ENCODE measurements at places on chromosomes 16 and 17.

- DNase-seq = no peak
These were observed 16.6 kb downstream of the MYO18A start for GRCh38 chr17:29163563-29163962.

DNA sequence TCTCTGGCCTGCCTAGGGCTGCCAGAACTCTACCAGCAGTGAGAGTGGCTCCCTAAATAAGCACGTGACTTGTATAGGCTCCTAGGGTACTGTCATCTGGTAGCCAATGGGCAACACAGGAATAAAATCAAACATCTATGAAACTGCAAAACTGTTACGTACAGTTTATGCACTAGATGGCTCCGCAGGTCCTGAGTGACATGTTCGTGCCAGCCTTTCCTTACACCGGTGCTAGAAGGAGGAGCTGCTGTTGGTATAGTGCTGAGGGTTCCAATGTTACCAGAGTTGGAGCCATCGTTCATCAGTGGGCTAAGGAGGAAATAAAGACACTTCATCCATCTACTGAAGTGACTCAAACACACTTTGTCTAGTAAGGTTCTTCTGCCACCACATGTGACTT is 63.2 kb upstream of the TRAP1 start:
- no peak for DNase-seq

GRCh38 chr17:62824290-62825131 is 16.4 kb upstream of the MARCHF10 start:
- no peak for DNase-seq

DNA sequence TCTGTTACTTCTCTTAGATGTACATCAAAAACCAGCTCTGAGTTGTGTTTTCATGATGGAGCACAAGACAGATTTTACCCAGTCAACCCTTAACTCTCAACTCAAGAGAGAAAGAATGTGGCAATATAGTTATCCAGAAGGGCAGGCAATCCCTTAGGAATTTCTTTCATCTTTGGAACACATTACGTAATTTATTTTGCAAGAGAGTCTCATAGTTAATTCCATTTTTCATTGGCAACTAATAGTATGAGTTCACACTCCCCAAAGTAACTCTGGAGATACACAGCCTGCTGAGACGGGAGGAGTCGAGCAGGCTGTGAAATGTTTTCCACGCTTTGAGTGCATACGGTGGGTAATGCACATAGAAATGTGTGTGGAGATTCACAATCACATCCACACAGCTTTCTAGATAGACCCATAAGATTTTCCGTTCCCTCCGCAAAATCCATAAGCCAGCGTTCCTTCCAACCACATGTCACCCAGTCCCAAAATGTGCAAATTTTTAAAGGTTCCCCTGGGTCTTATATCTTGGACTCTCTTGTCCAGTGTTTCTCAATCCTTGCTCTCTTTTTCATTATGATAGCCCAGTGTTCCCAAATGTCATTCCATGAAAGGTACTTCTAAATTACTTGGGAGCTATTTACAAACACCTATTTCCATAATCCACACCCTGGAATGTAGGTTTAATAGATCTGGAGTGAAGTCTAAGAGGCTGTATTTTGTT is 8.4 kb upstream of the CDRT4 start:
- DNase-seq = no peak

DNA sequence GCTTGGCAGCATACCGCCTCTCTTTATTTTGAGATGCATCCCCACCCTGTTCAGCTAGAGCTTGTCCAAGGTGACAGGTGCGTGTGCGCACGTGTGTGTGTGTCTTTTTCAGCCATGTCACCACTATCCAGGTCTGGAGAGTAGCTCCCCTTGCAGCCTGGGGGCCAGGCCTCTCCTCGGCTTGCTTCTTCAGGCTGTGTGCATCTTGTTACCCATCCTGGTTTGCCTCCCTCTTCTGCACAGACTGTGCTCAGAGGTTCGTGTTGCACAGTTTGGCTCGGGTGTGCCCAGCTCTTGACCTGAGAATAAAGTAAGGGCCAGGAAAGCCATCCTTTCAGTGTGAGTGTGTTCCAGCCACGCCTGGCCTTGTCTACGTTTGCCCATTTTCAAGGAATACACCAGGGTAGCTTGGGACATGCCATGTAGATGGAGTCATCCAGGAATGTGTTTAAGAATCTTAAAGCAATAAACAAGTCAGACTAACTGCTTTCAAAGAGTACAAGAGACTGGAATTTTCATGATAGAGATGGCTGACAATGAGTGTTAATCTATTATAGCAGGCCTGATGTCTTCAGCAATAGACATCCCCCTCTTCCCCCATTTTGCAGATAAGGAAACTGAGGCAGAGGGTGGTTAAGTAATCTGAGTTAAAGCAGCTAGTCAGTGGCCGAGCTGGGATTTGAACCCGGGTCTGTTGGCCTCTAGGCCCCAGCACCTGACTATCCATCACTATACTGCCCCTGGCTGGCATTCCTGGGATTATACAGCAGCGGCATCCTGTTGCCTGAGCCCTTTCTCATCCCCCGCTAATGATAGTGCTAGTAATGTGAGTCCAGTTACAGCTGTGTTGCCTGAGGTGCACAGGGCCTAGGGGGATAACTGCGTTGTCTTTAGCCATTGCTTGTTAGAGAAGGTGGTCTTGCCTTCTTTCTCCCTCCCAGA is 77.9 kb downstream of the KSR1 start:
- no peak for DNase-seq

DNA sequence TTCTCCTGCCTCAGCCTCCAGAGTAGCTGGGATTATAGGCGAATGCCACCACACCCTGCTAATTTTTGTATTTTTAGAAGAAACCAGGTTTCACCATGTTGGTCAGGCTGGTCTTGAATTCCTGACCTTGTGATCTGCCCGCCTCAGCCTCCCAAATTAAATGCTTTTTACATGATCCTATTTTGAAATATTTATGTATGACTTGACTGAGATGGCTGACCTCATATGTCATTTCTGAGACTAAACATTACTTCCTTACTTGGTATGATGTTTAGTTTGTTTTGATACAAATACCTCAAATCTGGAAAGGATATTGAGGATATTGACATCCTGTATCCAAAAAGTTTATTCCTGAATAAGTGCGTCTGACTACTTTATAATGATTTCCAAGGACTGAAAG is 11.9 kb downstream of the CALCOCO2 start:
- DNase-seq = no peak

- DNase-seq = no peak
These were observed 139.3 kb downstream of the IRF8 start for GRCh38 chr16:86037999-86038925.

DNA sequence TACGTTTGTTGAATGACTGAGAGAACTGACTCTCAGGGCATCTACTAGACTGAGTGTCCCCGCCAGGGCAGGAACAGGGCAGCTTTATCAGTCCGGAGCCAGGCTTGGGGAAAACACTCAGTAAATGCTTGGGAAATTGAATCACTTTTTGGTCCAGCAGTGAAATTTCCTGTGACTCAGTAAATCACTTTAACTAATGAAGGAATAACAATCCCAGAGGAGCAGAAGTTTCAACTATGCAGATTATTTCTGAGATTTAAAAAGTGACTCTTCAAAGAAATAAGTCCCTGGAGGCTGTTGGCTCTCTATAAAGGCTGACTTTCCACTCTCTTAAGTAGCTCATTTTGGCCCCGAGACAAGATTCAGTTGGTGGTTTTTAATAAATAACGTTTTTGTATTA is 101.8 kb downstream of the FOXL1 start:
- no peak for DNase-seq

DNA sequence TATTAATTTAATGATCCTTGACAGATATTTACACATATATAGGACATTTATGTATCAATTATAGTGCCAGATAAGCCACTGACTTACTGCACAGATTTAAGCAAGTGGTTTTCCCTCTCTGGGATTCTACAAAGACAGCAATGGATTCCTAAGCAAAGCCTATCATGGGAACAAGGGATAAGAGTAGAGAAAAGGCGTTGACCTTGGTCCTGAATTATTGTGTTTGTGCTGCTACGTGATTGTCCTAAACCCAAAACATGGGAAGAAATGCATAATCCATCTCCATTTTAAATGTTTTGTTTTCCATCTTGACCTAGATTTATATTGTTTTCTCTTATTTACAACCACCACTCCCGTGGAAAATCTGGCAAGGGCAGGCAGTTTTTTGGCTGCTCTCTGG is 14.0 kb downstream of the SLFN11 start:
- DNase-seq = no peak

- no peak for DNase-seq
These were observed 32.9 kb downstream of the BAHCC1 start for GRCh38 chr17:81428121-81428515.

DNA sequence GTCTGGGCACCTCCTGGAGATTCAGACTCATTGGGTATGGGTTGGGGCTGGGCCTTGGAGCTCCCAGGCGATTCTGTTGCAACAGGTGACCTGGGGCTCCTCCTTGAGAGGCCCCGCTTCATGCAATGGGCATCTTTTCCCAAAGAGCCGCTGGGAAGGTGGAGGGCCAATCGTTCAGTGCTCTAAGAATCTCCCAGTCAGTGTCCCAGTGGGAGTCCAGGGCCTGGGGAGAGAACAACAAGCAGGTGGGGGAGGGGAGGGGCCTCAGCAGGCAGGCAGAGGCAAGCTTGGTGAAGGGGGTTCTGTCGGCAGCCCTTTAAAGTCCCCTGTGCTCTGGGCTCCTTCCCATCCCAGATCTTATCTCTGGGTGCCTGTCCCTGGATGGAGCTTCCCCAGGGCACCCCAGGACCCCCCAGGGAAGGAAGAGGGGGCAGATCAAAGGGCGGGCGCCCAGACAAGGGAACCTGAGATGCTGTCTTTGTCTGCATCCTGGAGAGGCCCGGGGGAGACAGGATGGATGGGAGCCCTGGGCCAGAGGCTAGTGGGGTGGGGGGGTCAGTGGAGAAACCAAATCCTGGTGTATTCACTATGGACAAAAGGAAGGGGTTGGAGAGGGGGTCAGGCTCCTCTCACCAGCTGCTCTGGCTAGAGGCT is 30.5 kb upstream of the NXPH3 start:
- DNase-seq = no peak

GRCh38 chr17:65278050-65278819 is 141.1 kb downstream of the RGS9 start:
- no peak for DNase-seq

GRCh38 chr16:964356-965035 is 6.3 kb downstream of the LMF1 start:
- DNase-seq = peak; percentile 77

GRCh38 chr16:75296606-75297005 is 45.2 kb upstream of the BCAR1 start:
- DNase-seq = no peak

DNA sequence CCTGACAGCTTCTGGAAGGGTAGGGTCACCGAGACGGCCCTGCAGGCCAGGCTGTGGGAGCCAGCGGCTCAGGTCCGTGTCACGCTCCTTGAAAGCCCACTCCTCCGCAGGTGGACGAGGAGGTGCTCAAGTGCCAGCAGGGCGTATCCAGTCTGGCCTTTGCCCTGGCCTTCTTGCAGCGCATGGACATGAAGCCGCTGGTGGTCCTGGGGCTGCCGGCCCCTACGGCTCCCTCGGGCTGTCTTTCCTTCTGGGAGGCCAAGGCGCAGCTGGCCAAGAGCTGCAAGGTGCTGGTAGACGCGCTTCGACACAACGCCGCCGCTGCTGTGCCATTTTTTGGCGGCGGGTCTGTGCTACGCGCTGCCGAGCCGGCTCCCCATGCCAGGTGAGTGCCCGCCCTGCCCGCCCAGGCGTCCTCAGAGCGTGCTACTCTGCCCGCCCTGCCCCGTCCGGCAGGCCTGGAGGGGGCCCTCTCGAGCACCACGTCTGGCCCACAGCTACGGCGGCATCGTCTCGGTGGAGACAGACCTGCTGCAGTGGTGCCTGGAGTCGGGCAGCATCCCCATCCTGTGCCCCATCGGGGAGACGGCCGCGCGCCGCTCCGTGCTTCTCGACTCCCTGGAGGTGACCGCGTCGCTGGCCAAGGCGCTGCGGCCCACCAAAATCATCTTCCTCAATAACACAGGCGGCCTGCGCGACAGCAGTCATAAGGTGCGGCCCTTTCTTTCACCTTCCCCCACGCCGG is 1.3 kb downstream of the NAGS start:
- peak; percentile 12 for DNase-seq

All from activated CD4-positive, alpha-beta T cell treated with anti-CD3 and anti-CD28 coated beads, Interleukin-2, amount 50 U/mL, for 4 hours (primary cell).